Activated effector memory CD4-positive, alpha-beta T cell treated with Interleukin-2 at 50 U/mL for 16 hours (primary cell): ENCODE measurements at places on chromosomes 12 and 14.

GRCh38 chr12:64890873-64891468 lies 66.5 kb downstream of the TBC1D30 start:
- DNase-seq: no peak

DNA sequence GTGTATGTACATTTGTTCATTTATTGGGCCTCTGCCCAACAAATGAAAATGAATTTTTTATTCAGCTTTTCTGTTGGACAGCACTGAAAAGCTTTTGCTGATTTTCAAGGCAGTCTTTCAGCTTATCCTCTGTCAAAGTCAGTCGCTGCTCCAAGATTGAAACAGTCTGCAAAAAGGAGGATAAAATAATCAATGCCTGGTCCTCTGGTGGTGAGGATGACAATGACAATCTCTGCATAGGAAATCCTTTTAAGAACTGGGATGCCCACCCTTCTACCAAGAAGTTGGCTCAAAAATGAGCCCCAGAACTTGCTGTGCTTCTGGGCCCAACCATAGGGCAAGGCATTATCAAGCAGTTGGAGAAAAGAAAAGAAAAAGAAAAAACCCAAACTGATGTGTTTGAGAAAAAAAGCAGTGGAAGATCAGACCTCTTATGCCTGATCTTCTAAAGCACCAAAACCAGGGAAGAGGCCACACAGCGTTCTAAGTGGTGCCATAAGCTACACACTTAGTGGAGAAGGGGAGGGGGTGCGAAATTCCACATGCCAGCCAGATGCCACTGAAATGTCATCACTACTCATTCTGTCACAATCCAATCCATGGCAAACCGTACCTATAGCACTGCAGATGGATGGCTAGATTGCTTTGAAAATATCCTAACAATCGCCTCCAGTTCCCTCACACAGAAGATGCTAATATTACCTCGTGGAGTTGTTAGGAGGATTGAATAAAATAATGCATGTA lies 69.0 kb upstream of the DUSP6 start:
- DNase-seq: no peak

GRCh38 chr14:88504602-88505001 lies 50.2 kb downstream of the PTPN21 start:
- no peak for DNase-seq

GRCh38 chr14:32453857-32454810 lies 125.0 kb downstream of the AKAP6 start:
- DNase-seq: no peak

DNA sequence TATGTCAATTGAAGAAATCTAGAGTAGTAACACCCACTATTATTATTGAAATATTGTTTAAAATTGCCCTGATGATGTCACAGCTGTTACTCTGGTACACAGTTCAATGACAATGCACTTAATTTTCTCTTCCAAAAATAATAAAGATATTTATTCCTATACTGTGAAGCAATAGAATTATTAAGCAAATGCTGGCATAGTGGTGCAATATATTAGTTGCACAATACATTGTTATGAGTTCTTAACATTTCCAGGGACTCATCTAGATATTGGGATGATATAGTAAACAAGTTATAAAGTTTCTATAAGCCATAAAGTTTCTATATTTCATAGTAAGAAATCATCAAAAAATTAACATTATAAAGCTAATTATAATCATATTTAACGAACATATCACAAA lies 897.8 kb downstream of the LRFN5 start:
- no peak for DNase-seq

GRCh38 chr14:62409169-62409568 lies 636.1 kb downstream of the KCNH5 start:
- DNase-seq: no peak

- no peak for DNase-seq
These were observed 126.9 kb downstream of the SLC25A21 start for GRCh38 chr14:37045340-37046061.

- no peak for DNase-seq
These were observed 9.4 kb upstream of the CNIH1 start for GRCh38 chr14:54450535-54450934.

GRCh38 chr14:77458249-77458950 lies 507 bp downstream of the AHSA1 start:
- DNase-seq: peak; percentile 22

DNA sequence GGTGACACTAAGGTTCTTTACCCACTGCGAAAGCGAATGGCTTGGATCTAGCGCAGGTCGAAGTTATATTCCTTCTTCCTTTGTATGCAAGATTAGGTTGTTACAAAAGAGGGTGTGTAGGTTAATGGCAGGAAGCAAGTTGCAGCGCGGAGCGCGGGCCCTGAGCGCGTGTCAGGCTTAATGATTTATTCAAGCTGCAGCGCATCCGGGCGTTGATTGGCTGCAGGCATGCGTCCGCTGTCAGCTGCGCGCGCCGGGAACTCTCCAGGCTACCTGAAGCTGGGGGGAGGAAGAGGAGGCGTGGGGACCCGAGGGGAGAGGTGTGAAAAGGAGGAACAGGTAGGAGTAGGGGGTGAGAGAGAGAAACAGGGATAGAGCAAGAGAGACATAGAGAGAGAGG lies 7.4 kb downstream of the ASCL1 start:
- DNase-seq: no peak

- DNase-seq: peak; percentile 24
These were observed 1494.7 kb upstream of the TMEM132C start for GRCh38 chr12:126772171-126772864.

DNA sequence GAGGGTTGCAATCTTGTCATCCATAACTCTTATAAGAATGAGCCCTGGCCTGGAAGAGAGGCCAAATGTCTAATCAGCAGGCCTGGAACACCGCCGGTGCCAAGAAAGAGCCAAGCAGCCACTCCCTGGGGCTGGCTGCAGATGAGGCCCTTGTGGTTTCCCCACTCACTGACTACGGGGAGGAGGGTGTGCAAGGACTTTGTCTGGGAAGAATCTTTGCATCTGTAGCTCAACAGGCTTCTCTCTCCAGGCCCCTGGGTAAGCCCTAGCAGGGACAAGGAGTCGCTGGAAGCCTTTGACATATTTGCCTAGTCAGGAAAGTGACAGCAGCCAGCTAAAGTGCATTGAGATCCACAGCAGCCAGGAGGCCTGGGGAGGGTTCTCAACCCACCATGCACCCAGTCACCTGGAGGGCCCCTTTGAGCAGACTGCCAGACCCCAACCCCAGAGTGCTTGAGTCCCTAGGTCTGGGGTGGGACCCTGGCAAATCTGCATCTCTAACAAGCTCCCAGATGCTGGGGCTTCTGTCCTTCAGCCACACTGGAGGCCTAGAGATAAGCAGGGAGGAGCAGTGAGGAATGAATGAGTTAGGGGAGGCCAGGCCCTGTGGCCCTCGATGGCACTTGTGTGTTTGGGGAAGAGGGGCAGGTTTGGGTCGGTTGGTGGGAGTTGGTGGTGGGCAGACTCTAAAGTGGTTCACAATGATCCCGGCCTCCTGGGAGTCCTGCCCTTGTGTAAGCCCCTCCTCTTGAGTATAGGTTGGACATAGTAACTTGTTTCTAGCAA lies 13.9 kb upstream of the LRTM2 start:
- DNase-seq: no peak

DNA sequence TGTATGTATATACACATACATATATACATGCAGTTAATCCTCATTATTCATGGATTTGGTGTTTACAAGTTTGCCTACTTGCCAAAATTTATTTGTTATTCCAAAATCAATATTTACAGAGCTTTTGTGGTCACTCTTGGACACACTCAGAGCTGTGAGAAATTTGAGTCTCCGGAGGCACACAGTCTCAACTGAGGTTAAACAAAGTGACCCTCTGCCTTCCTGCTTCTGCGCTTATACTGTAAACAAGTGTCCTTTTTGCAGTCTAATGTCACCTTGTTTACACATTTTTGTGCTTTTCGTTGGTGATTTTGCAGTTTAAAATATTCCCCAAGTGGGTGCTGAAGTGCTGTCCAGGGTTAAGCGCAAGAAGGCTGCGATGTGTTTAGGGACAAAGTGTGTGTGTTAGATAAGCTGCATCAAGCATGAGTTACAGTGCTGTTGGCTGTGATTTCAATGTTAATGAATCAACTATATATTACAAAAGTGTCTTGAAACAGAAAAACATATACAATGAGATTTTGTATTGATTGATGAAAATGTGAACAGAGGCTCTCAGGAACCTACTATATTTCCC lies 13.1 kb upstream of the LTA4H start:
- no peak for DNase-seq

GRCh38 chr12:24901576-24902461 lies 47.1 kb downstream of the BCAT1 start:
- DNase-seq: no peak

DNA sequence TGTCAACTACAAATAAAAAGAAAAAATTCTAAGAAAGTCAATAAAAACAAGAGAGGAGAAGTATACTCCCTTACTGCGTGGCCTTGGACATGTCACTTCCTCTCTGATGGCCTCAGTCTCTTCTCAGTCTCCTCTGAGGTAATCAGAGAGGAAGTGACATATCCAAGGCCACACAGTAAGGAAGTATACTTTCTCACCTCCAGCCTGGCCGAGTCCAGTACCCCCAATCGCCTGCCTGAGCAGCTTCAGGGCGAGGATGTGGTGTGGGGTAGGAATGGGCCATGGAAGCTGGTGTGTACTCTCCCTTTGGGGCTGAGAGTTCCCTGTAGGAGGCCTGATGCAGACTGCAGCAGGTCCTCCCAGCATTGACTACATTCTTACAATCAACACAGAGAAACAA lies 15.8 kb downstream of the VDR start:
- no peak for DNase-seq
